ENCODE measurements at places on chromosomes 3 and 15.

- DNase-seq, result no peak
These were observed 14.2 kb downstream of the MAP4 start for GRCh38 chr3:48001991-48002390.

- DNase-seq, result no peak
These were observed 435.6 kb downstream of the MECOM start for GRCh38 chr3:169227911-169228310.

DNA sequence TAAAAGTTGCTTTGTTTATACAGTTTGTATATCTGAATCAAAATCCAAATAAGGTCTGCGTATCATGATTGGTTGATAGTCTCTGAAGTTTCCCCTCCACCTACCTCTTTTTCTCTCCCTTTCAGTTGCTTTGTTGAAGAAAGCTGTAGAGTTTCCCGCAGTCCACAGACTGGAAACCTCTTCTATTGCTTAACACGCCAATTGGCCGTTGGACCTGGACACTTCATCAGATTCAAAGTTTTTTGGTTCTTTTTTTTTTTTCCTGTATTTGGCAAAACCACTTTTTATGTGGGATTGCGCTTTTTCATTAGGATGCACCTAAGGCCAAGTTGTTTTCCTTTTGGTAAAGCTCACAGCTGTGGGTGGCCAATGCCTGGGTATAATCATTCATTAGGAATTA lies 14.5 kb upstream of the TM4SF1 start:
- no peak for DNase-seq

DNA sequence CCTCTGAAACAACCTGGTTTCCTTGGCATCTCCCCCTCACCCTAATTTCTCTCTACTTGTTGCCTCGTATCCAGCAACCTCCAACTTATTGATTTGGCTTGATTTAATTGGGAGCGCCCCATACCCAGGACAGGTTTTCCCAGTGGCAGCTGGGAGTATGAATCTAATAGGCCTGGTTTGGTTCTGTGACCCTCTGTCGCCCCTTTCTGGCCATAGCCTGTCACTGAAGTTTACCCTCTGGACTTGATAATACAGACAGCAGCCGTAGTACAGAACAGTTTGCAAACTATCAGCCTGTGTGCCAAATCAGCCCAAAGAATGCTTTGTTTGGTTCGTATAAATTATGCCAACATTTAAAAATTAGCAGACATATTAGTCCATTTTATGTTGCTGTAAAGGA lies 525.1 kb upstream of the GOLIM4 start:
- no peak for DNase-seq

DNA sequence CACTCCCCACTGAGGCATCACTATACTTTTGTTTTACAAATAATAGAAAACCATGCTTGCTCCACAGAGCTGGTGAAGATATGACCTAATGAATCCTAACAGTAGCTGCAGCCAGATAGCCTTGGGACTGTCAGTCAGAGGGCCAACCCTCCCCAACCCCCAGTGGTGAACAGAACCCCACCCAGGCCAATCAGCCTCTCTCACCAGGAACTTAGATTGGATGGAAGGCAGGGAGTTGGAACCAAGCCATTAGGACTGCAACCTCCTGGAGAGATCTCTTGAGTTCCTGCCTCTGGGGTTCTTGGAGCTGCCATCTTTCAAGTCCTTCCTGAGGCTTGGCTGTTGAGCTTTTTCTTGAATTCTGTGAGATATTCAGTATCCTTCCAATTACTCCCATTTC lies 3.0 kb upstream of the MRPS22 start:
- no peak for DNase-seq

DNA sequence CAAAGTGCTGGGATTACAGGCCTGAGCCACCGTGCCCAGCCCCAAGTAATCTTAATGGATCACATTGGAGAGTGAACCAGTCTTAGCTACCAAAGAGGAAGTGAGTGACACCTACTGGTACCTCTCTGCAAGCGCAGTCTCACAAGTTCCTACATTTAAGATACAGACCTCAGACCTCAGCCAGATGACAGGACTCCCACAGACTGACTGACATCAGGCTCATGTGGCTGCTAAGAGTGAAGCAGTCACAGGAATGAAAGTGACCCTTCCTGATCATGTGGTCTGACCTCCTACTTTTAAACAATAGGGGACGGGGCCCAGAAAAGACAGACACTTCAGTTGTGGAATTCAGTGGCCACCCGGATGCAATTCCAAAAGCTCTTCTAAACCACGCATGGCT lies 36.3 kb upstream of the GNB5 start:
- peak; percentile 46 for DNase-seq

DNA sequence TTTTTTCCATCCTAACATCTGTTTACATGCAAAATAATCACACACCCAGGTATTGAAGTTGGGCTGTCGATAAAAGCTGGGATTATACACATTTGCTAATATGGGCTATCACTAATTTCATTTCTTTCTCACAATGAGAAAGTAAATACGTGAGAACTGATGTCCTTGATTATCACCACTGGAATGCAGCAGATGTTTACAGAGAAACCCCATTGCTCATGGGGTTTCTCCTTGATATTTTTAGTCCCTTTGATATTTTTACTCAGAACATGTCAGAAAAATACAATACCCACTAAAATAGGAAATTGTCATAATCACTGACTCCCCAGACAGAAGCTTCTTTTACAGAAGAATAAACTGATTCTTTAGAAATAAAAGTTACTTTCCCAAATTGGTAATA lies 535.1 kb upstream of the CCDC54 start:
- no peak for DNase-seq

- DNase-seq, result no peak
These were observed 24.7 kb upstream of the ZNF639 start for GRCh38 chr3:179297971-179298725.

DNA sequence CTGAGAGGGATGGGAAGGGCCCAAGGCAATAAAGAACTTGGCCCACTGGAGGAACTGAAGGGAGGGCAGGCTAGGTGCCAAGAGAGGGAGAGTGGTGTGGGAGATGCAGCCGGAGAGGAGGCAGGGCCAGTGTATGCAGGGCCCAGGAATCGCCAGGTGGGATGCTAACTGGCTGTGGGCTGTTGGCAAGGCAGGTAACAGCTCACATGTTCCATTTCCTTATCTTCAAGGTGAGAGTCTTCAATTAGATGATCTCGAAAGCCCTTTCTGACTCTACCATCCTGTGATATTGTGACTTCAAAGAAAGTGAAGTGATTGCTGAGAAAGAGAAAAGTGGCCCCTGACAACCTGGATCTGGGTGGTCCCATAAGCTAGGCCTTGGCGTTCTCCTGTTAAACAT lies 49.0 kb downstream of the CASR start:
- DNase-seq, result no peak

GRCh38 chr3:45010811-45011333 lies 15.2 kb upstream of the CLEC3B start:
- no peak for DNase-seq

GRCh38 chr3:10556312-10556711 lies 50.9 kb upstream of the ATP2B2 start:
- no peak for DNase-seq

DNA sequence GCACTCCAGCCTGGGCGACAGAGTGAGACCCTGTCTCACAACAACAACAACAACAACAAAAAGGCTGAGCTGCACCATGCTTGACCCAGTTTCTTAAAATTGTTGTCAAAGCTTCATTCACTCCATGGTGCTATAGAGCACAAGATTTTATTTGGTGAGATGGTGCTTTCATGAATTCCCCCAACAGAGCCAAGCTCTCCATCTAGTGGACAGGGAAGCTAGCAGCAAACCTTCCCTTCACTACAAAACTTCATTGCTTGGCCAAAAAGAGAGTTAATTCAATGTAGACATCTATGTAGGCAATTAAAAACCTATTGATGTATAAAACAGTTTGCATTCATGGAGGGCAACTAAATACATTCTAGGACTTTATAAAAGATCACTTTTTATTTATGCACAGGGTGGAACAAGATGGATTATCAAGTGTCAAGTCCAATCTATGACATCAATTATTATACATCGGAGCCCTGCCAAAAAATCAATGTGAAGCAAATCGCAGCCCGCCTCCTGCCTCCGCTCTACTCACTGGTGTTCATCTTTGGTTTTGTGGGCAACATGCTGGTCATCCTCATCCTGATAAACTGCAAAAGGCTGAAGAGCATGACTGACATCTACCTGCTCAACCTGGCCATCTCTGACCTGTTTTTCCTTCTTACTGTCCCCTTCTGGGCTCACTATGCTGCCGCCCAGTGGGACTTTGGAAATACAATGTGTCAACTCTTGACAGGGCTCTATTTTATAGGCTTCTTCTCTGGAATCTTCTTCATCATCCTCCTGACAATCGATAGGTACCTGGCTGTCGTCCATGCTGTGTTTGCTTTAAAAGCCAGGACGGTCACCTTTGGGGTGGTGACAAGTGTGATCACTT lies 2.0 kb downstream of the CCR5 start:
- DNase-seq, result no peak

DNA sequence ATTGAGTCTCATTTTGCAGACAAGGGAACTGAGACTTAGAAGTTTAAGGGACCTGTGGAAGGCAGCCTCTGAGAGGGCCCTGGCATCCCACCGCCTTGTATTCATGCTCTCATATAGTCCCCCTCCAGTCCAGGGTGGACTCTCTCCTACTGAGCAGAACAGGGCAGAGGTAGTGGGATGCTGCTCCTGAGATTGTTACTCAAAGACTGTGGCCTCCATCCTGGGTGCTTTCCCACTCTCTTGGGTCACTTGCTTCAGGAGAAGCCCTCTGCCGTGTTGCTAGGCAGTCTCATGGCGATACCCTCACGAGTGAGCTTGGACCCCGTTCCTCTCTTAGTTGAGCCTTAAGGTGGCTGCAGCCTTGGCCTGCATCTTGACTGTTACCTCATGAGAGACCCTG lies 22.2 kb upstream of the ADCY5 start:
- DNase-seq, result no peak
